ENCODE measurements at places on chromosomes 11 and 22. TPM values are rescaled to one million over a fixed set of nuclear protein-coding genes. Genes with fewer than 3 reads are reported as not detected.
A peak's percentile ranks its signal among the peaks of the same experiment; 100 is the strongest.

POLD3 gene
- total RNA-seq = 16.8 TPM

TRIM29 gene
- total RNA-seq = 0.94 TPM

GAL gene
- total RNA-seq = 3.7 TPM

OR5D14 gene
- total RNA-seq = not detected

GRCh38 chr11:57249384-57250319, 12.6 kb upstream of the APLNR start:
- no peak overlapping the region for H3K4me3 ChIP-seq
- DNase-seq = peak; percentile 92
- H3K4me1 ChIP-seq = peaks cover 12% of the 10 kb centered on the region
- no peaks in the 10 kb centered on the region for H3K36me3 ChIP-seq
- H3K27me3 ChIP-seq = no peaks in the 10 kb centered on the region

GRCh38 chr11:7364660-7365059, 113.0 kb downstream of the SYT9 start:
- no peaks in the 10 kb centered on the region for H3K27me3 ChIP-seq
- H3K4me1 ChIP-seq = no peaks in the 10 kb centered on the region
- H3K36me3 ChIP-seq = no peaks in the 10 kb centered on the region
- no peak overlapping the region for H3K27ac ChIP-seq

- no peaks in the 10 kb centered on the region for H3K36me3 ChIP-seq
- no peaks in the 10 kb centered on the region for H3K27me3 ChIP-seq
- H3K4me1 ChIP-seq = no peaks in the 10 kb centered on the region
- H3K27ac ChIP-seq = no peak overlapping the region
- no peak overlapping the region for H3K4me3 ChIP-seq
- DNase-seq = no peak
These were observed 46.7 kb upstream of the LIPT2 start for GRCh38 chr11:74540270-74540669.

DNA sequence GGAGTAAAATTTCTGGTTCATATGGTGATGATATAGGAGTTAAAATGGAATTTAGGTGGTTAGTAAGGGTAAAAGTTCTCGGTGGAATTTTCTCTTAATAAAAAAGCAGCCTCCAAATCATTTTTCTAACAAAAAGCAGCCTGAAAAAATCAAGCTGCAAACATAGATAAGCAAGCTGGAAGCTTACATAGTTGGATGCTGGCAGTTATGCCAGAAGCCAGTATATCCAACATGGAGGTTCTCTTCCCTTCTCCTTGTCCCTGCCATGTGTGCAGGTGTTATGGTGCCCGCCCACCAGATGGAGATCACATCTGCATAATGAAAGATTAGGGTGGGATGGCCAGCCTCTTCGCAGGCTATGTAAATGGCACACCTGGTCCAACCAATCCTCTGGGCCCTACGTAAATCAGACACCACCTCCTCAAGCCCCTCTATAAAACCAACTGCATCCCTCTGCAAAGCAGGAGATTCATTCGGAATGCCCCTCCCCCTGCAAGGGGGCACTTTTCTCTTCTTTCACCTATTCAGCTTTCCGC, 22.4 kb downstream of the PIWIL3 start:
- no peaks in the 10 kb centered on the region for H3K36me3 ChIP-seq
- no peak overlapping the region for H3K4me3 ChIP-seq
- H3K4me1 ChIP-seq = no peaks in the 10 kb centered on the region
- H3K27me3 ChIP-seq = no peaks in the 10 kb centered on the region
- no peak overlapping the region for H3K27ac ChIP-seq

- peak within 1 kb of the TSS; percentile 68 for H3K4me3 ChIP-seq
- H3K36me3 ChIP-seq = peaks cover 23% of the 10 kb centered on the region
- peak within 1 kb of the TSS; percentile 40 for H3K27ac ChIP-seq
- DNase-seq = peak; percentile 88
- H3K27me3 ChIP-seq = no peaks in the 10 kb centered on the region
These were observed at the start of gene KIAA0930 for GRCh38 chr22:45240810-45241631. Gene KIAA0930 (minus strand): TSS chr22:45240894. CDS start chr22:45240703, 191 bp downstream.

DNA sequence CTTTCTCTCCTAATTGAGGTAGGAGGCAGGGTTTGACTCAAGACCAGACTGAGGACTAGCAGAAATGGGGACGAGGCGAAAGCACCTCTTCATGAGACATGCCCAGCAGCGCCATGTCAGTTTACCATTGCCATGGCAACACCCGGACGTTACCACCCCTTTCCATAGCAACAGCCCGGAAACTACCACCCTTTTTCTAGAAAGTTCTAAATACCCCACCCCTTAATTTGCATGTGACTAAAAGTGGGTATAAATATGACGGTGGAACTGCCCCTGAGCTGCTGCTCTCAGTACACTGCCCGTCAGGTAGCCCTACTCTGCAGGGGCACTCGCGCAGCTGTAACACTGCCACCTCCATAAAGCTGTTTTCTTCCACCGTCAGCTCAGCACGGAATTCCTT, 5.9 kb upstream of the RAC2 start:
- no peak overlapping the region for H3K27ac ChIP-seq
- H3K4me1 ChIP-seq = no peaks in the 10 kb centered on the region
- no peaks in the 10 kb centered on the region for H3K27me3 ChIP-seq
- DNase-seq = no peak
- no peaks in the 10 kb centered on the region for H3K36me3 ChIP-seq

DNA sequence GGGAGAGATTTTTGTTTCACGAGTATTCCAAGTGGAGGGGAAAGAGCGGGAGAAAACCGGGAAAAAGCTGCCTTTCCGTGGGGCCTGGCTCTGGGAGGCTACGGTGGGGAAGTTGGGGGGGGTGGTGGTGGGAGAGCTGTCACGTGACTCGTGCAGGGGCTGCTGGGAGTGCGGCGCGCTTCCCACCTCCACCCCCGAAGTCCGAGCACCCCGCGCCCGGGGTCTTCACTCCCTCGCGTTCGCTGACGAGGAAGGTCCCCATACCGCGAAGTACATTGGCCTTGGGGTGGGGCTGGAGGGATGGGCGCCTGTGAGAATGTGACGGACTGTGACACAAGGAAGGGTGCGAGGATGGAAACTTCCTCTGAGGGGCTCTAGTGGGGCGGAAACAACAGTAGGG, at the start of gene TEX12:
Gene TEX12 (plus strand): TSS at position 228 of the 400 bp plus-strand sequence. CDS start 1,897 bp downstream, outside the sequence.
- no peak within 1 kb of the TSS for H3K4me3 ChIP-seq
- no peak within 1 kb of the TSS for H3K27ac ChIP-seq
- H3K36me3 ChIP-seq = no peaks in the 10 kb centered on the region
- peaks cover 3% of the 10 kb centered on the region for H3K4me1 ChIP-seq
- no peak for DNase-seq
- H3K27me3 ChIP-seq = no peaks in the 10 kb centered on the region

- H3K4me3 ChIP-seq = no peak overlapping the region
- no peak overlapping the region for H3K27ac ChIP-seq
- no peaks in the 10 kb centered on the region for H3K36me3 ChIP-seq
- H3K27me3 ChIP-seq = peaks cover 2% of the 10 kb centered on the region
- DNase-seq = no peak
These were observed 984.0 kb downstream of the BRD1 start for GRCh38 chr22:48843640-48844039.

GRCh38 chr22:22746963-22747933, 102.8 kb downstream of the GGTLC2 start:
- H3K27ac ChIP-seq = no peak overlapping the region
- peaks cover 8% of the 10 kb centered on the region for H3K27me3 ChIP-seq
- DNase-seq = no peak
- H3K4me3 ChIP-seq = no peak overlapping the region

DNA sequence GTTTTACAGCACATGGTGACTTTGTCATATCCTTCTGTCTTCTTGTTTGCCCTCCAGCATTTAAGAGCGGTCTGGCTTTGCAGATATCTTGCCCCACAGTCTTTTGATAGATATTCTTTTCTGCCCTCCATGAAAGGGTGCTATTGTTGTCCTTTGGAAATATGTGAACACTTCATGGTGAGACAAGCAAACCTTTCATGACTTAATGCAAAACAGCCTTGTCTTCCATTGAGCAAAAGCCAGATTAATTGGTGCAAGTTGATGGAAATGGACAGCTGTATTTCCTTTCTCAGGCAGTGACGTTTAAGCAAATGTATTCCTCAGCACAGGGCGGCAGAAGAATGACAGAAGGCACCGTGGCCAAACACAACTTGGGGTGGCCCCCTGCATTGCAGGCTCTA, 4.4 kb downstream of the DCPS start:
- H3K36me3 ChIP-seq = peaks cover 6% of the 10 kb centered on the region
- DNase-seq = no peak
- no peaks in the 10 kb centered on the region for H3K27me3 ChIP-seq
- no peak overlapping the region for H3K4me3 ChIP-seq

- H3K27me3 ChIP-seq = peaks cover 20% of the 10 kb centered on the region
- H3K4me3 ChIP-seq = no peak overlapping the region
- no peak overlapping the region for H3K27ac ChIP-seq
These were observed 17.4 kb downstream of the ZBTB16 start for GRCh38 chr11:114076921-114077331.

All from spinal cord (tissue), 10 donors.